NCI-H446 treated with DMSO at 0.1 percent for 48 hours (cell line): ENCODE measurements at places on chromosomes 11 and 22.

DNA sequence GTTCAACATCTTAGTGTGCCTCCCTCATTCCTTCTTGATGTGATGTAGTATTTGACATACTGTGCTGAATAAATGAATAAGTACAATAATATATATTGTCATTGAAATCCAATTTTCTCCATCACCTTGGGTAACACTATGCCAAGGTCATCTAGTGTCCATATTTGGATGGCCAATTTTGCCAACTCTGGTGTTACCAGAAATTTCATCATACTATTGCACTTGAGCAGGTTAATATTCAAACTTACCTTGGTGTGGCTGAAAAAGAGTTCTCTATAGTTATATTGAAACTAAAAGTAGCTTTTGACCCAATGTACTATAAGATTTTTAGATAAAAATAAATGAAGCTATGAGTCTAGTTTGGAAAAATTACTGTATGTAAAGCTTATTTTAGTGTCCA lies 98.2 kb upstream of the SLC6A5 start:
- no peak for DNase-seq

DNA sequence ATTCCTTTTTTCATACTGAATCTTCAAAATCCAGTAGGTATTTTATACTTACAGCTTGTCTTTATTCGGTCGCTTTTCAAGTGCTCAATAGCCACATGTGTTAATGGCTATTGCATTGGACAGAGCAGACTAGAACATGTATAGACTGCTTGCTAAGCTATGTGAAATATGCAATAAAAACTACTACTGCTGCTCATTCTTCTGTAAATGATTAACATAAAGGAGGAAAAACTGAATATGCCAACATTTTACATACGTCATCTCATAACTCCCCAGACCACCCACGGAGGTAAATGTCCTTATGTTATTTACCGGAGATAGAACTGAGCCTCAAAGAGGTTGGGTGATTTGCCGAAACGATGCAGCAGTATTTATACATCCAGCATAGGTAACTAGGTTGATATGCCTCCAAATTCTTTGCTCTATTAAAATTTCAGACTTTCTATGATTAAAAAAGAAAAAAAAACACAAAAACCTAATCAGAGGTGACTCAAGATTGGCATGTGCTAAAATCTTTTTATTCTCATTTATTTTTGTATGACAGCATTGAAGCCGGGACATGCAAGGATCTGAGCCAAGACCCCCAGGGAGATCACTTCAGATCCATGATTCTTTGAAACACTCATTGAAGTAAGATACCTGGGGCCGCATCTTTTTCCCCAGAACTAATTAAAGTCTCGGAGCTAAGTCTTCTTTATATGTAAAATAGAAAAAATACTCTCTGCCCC lies 78.5 kb upstream of the OR5AK2 start:
- no peak for DNase-seq

- no peak for DNase-seq
These were observed 29.1 kb upstream of the TMPRSS4 start for GRCh38 chr11:118047749-118048148.

DNA sequence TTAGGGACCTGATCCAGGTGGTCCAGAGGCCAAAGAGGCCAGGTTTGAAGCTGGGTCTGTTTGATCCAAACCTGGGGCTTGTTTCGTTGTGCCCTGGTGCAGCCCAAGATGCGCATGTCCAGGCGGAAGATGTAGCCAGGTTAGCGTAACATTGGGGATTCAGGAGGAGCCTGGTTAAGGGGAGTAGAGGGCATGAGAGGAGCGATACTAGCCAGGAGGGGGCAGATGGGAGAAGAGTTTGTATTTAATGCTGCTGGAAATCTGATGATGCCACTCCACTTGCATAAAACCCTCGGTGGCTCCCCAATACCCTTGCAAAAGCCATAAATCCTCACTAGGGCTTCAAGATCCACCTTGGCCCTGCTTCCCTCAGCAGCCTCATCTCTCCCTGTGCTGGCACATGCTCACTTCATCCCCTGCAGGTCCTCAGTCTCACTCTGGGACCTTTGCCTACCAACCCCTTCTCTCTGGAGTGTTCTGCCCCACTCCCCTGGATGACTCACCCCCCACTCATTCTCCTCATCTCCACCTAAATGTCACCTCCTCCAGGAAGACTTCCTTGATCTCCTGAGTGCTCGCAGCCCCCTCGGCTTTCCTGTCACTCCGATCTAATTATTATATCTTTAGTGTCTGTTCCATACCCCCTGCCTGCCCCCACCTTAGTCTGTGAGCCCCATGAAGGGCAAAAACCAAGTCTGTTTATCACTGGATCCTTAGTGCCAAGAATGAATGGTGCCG lies 95.9 kb downstream of the MIAT start:
- no peak for DNase-seq

DNA sequence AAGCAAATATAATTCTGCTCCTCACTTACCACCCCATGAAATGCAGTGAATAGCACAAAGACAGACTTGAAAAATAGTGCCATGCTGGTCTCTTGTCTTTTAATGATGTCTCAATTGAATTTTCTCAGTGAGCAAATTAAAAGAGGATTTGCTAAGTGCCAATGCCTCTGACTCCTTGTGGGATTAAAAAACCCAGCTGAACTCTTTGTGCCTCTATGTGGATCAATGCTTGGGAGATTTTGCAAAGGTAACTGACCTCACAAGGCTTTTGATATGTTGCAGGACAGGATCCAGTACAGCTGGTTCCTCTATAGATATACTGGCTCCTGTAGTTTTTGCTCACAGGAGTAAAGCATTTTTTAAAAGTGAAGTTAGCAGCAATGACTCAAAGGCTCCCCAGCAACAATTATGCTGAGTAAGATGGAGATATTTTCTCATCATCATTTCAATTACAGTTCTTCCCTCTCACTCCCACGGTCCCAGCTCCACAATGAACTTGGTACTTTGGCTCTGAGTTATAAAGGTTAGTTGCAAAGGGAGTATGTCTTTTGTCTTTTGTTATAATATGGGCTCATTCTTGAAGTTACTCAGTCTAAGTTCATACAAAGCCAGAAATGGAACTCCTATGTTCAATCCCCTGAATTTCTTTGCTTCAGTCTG lies 471.5 kb downstream of the LRRC4C start:
- no peak for DNase-seq

DNA sequence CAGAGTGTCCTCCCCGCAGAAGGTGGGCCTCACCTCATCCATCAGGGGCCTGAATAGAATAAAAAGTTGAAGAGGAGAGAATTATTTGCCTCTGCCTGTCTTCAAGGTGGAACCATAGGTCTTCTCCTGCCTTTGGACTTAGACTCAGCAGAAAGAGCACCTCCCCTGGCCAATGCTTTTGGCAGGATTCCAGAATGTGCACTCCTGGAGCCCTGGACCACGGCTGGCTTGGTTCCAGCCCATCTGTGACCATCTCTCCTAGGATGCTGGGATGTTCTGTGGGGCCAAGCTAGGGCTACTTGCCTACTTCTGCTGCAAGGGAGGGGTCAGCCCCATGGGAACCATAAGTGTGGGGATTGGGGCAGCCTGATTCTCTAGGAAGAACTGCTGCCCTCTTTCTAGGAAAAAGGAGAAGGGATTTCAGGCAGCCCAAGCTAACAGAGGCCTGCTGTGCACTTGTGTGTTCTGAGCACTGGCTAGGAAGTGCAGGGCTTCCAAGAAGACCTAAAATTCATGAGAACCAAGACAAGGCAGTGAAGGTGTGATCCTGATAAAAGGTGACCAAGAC lies 32.2 kb upstream of the SHANK2 start:
- DNase-seq, result peak; percentile 30

DNA sequence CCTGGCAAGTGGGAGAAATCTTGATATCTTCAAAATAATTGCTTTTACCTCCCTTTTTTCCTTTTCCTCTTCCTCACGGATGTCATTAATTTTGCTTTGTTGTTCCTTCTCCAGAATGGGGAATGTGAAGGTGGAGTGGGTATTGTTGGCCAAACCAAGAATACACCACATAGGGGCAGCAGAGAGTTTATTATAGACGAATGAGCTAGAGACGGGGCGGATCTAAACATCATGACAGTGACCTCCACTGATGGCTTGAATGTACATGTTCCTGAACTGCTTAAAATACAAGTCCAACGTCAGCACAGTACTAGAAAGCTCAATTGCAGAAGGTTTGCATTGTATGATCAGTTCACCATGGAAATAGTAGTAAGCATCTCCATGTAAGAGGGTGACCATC lies 122.3 kb upstream of the SNX19 start:
- no peak for DNase-seq

GRCh38 chr11:132439711-132440255 lies 1069.4 kb downstream of the NTM start:
- no peak for DNase-seq

GRCh38 chr11:93407777-93408401 lies 77.3 kb downstream of the DEUP1 start:
- no peak for DNase-seq

- DNase-seq, result no peak
These were observed 728.9 kb downstream of the OPCML start for GRCh38 chr11:132803436-132803835.

DNA sequence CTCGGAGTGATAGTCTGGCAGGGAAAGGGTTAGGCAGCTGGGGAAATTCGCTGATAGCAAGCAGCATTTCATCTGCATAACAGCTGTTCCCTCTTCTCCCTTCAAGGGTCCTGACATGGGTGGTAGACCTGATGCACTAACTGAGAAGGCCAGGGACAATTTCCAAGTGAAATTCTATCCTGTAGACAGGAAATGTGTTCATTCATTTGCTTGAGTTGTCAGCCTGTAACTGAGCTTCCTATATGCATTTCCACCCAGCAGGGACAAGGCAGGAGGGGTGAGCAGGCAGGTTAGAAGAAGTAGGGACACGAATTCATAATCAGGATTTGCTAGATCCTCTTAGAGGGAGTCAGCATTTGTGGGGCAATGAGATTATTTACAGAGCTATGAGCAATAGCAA lies 154.3 kb upstream of the NCAM1 start:
- peak; percentile 62 for DNase-seq

DNA sequence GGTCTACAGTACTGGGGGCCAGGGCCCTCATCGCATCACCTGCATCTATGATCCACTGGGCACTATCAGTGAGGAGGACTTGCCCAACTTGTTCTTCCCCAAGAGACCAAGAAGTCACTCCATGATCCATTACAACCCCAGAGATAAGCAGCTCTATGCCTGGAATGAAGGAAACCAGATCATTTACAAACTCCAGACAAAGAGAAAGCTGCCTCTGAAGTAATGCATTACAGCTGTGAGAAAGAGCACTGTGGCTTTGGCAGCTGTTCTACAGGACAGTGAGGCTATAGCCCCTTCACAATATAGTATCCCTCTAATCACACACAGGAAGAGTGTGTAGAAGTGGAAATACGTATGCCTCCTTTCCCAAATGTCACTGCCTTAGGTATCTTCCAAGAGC lies 3.8 kb upstream of the PPFIBP2 start:
- no peak for DNase-seq

- DNase-seq, result no peak
These were observed 16.3 kb upstream of the PANX1 start for GRCh38 chr11:94112206-94112953.
